ENCODE measurements at places on chromosomes 6 and 20. TPM values are rescaled to one million over a fixed set of nuclear protein-coding genes. Genes with fewer than 3 reads are reported as not detected.
A peak's percentile ranks its signal among the peaks of the same experiment; 100 is the strongest.

ZMYND8 gene
- 12.8 TPM for total RNA-seq

PABPC1L gene
- total RNA-seq, result 40.7 TPM

DNA sequence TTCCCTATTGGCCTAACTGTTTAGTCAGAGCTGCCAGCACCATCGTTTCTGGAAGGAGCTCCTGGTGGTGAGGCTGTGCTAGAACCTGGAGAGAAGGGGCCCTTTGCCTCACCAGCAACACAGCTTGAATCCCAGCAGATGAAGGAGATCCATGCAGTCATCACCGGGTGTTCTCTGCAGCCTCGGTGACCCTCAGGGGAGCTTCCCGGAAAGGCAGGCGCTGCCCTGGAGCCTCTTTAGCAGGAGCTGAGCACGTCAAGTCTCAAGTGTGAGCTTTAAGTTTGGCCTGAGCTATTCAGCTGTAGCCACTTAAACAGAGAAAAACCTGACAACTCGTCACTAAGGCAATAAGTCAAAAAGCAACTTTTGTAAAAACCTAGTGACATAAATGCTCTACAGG is 181.2 kb upstream of the FOXQ1 start:
- no peak for DNase-seq

- peak; percentile 73 for DNase-seq
Observed at GRCh38 chr6:12266571-12266970, 23.6 kb upstream of the EDN1 start.

GRCh38 chr6:75230484-75231325 is 12.9 kb downstream of the COX7A2 start:
- peak; percentile 51 for DNase-seq

EFCAB8 gene
- not detected for total RNA-seq

DNA sequence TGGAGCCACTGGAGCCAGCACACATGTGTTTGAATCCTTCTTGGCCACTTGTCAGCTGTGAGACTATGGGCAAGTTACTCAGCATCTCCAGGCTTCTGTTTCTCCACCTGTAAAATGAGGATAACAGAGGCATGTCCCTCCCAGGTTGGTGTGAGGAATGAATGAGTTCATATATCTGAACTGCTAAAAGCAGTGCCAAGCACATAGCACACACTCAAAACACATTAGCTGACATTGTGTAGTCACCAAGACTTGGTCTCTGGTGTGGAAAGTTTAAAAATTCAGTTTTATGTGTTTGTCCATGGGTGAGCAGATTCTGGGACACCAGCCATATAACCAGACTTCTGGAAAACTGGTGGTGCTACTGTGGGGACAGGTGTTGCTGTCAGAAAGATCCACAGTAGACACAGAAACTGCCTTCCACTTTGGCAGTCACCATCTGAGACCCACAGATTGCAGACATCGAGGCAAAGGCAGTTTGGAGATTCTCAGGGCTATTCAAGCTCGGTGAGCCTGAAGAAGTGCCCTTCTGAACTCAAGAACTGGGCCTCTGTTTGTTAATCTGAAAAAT is 115.8 kb downstream of the MRPL14 start:
- DNase-seq, result peak; percentile 32

DNA sequence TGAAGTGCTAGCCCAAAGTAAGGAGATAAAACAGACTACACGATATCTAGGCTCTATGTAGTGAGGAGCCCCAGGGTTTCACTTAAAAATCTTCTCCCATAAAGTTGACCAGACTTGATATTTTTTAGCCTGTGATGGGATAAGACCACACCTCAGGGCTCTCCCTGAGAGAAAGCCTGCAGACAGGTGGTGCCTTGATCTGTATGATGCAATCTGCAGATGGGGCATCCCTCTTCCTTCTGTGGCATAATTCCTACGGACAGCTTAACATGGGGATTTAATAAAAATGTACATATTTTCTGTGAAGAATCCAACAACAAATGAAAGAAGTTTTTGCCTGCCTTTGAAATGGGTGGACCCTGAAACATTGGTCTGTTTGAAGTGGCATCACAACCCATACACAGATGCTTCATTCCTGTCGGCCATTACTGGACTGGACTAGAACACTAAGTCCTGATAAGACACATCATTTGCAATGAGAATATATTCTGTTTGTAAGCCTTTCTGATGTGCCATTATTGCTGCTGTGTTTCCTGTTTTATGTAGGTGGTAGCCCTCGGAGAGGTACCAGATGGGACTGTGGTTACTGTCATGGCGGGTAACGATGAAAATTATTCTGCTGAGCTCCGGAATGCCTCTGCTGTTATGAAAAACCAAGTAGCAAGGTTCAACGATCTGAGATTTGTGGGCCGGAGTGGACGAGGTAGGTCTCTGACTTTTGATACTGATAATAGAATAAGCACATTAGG is 53.8 kb upstream of the SUPT3H start:
- DNase-seq, result no peak

- no peak for DNase-seq
Observed at GRCh38 chr6:156735751-156736150, 41.4 kb upstream of the ARID1B start.

- DNase-seq, result peak; percentile 34
Observed at GRCh38 chr6:37251211-37251780, 6.3 kb upstream of the TBC1D22B start.

GRCh38 chr6:30810813-30811339 is 66.5 kb upstream of the IER3 start:
- DNase-seq, result peak; percentile 87

GRCh38 chr6:49155316-49155715 is 307.7 kb downstream of the MMUT start:
- no peak for DNase-seq

- DNase-seq, result peak; percentile 41
Observed at GRCh38 chr6:17816921-17817611, 110.3 kb upstream of the NUP153 start.

- DNase-seq, result peak; percentile 13
Observed at GRCh38 chr6:20876036-20876435, 341.8 kb downstream of the CDKAL1 start.

DNA sequence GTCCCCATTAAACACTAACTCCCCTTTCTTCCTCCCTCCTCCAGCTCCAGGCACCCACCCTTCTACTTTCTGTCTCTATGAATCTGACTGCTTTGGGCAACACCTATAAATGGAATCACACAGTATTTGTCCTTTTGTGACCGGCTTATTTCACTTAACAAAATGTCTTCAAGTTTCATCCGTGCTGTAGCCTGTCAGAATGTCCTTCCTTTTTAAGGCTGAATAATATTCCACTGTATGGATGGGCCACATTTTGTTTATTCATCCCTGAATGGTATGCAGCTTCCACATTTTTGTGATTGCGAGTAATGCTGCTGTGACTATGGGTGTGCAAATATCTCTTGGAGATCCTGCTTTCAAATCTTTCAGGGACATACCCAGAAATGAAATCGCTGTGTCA is 28.4 kb downstream of the BMP7 start:
- DNase-seq, result no peak

- no peak for DNase-seq
Observed at GRCh38 chr6:166168616-166169548, 1.2 kb upstream of the TBXT start.

GRCh38 chr20:55264703-55265239 is 740.5 kb downstream of the CBLN4 start:
- no peak for DNase-seq

TGM3 gene
- total RNA-seq, result not detected

CCDC170 gene
- total RNA-seq, result not detected

DNA sequence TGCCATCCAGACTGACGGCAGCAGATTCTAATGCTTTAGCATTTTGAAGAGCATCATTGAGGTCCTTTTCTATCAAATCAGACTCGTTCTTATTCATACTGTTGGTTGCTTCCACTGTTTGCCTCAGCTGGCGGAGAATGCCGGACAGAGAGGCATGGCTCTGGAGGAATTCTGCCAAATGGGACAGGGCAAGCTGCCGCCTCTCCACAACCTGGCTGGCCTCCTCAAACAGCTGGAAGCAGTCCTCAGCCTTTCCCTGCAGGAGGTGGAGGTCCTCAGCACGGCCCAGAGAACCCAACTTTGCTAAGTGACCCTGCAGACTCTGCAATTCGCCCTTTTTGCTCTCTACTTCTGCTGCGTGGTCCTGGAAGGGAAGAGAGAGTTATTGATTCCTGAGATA is 220.5 kb downstream of the SYNE1 start:
- no peak for DNase-seq

DNA sequence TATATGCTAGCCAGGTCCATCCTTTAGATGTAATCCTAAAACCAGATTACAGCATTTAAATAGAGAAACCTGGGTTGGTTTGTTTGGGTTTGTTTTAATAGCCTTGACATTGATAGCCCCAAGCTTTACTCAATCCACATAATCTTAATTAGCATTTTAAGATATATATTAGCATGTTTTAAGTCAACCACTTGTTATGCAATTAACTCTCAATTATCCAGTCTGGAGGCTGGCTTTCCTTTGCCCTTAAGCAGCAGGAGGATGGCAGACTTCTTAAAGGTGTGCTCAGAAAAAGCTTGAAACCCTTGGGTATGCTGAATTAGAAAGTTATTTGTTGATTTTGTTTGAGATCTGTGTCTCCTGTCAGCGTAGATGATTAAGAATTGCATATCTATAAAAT is 46.3 kb upstream of the SMIM28 start:
- DNase-seq, result no peak

ID1 gene
- 774 TPM for total RNA-seq

- no peak for DNase-seq
Observed at GRCh38 chr6:169752074-169752623, 727 bp downstream of the ERMARD start.

SIM1 gene
- not detected for total RNA-seq

LHFPL5 gene
- total RNA-seq, result not detected

DNA sequence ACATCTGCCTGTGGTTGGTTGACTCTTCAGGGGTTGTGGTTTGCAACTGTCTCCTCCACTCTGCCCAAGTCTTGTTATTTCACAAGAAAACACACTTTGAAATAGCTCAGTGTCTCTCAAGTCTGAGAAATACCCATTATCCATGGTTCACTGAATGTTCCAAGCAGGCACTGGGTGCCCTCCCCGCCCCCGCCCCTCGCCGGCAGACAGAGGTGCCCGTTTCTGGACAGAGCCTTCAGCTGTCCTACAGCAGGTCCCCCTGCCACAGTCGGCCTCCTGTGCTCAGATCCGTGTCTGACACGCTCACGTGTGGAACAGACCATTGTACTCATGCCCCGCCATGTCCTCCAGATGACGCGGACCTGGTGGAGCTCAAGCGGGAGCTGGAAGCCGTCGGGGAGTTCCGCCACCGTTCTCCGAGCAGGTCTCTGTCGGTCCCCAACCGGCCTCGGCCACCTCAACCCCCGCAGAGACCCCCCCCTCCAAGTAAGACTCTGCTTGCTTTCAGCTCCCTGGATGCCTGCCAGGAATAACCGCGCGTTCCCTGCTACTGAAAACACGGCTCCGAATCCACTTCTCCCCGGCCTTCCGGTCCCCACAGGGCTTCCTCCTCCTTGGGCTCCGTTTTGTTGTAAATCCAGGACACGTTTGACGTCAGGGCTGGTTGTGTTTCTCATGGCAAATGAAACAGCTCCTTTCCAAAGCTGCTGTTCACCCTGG is 81.4 kb downstream of the SERAC1 start:
- no peak for DNase-seq

TNXB gene
- 3.3 TPM for total RNA-seq

GRCh38 chr6:42512579-42512978 is 51.2 kb upstream of the UBR2 start:
- no peak for DNase-seq

GRCh38 chr6:123879749-123880148 is 76.1 kb downstream of the NKAIN2 start:
- no peak for DNase-seq

DZANK1 gene
- total RNA-seq, result 2.6 TPM

- DNase-seq, result no peak
Observed at GRCh38 chr6:140833408-140833807, 1299.3 kb upstream of the GJE1 start.

DNA sequence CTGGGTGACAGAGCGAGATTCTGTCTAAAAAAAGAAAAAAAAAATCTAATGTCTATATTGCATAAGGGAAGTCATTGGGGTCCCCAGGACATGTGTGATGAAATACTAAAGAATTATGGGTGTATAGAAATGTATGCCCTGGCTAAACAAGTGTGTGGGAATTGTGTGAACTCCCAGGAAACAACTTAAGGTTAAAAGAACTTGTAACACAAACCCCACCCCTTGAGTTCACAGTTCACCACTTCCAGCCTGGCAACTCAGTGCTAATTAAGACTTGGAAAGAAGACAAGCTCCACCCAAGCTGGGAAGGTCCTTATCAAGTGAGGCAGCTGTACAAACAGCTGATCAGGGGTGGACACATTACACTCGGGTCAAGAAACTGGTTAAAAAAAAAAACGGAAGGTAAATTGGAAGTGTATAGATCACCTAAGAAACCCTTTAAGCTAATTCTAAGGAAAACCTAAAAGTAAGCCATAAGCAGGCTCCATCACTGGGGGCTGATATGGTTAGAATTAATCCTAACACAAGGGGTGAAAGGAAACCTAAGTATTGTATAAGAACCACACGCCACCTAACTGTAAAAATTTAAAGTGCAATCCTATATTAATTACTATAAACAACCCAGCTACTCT is 25.2 kb downstream of the HLA-A start:
- DNase-seq, result peak; percentile 18

GRCh38 chr6:37092923-37093727 is 76.8 kb upstream of the PIM1 start:
- no peak for DNase-seq

RAET1L gene
- total RNA-seq, result 1.1 TPM

GRCh38 chr20:61517419-61517818 is 265.4 kb downstream of the CDH4 start:
- DNase-seq, result no peak

- no peak for DNase-seq
Observed at GRCh38 chr6:141874930-141875602, 257.7 kb upstream of the GJE1 start.

NINL gene
- 11.5 TPM for total RNA-seq

- no peak for DNase-seq
Observed at GRCh38 chr20:5621305-5621704, 128.9 kb upstream of the SHLD1 start.

MRAP2 gene
- total RNA-seq, result 0.07 TPM

DNA sequence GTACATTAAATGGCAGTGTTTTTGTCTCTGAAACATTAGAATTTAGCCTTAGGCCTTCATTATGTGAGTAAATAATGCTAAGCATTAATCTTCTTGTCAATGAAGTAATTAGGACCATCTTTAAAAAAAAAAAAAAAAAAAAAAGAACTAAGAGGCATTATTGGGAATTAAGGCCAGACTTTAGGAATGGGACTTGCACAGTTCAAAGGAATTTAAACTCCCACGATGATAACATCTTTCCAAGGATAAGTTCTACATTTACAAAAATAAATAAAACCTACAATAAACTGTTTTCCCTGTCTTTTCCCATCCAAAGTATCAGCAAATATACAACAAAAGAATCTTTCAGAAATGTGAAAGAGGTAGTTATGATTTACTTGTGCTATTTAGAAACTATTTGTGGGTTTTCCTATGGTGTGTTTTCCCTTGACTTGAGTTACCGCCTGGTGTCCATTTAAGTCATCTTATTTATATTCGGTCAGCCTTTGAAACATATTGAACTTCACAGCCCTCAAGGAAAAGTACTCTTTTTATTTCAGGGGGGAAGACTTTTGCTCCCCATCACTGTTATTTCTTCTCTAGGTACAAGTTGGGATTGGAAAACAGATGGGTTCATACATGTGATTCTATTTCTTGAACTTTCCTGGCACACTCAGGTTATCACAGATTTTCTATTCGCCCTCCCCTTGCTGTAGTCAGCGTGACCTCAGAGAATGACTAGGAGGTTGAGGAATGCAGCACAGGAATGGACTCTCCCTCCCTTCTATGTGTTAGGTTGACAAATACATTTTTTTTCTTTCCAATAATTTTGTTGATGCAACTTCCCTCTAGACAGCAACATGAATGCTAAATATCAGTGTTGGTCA is 13.6 kb downstream of the STMND1 start:
- DNase-seq, result peak; percentile 88

- no peak for DNase-seq
Observed at GRCh38 chr20:42051921-42052320, 433.7 kb upstream of the CHD6 start.

All from PC-3 (cell line).